Pancreas (tissue), 10 donors: ENCODE measurements at places on chromosomes 7 and 10. TPM values are rescaled to one million over a fixed set of nuclear protein-coding genes. Genes with fewer than 3 reads are reported as not detected.

- DNase-seq, result no peak
These were observed 82.7 kb downstream of the SLC25A13 start for GRCh38 chr7:96238976-96239766.

DNA sequence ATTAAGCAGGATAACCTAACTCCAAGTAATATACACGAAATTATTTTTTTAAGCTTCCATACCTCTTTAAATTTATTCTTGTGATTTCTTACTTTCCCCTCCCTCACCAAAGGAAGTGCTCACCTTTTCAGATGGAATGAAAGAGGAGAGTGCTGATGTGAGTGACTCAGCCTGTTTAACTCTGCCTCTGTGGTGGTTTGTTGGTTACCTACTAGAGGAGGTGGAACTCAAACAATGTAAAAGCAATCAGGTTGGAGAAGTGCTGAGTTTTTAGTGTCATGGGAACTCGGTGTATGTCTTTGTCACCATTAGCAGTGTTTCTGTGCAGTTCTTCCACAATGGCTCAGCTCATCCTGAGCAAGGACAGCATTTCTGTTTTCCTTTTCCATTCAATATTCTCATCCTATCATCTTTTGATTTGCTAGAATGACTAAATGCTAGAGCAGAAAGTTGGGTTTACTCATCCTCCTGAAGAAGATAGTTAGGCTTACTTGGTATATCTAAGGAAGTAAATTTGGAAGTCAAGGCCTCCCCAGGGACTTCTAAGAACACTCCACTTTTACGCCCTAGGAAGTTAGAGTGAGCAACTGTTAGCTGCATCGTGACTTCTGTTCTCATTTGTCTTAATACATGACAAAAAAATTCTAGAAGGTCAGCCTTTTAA, 6.0 kb downstream of the ADD3 start:
- DNase-seq, result no peak

AFAP1L2 gene
- total RNA-seq, result 19.9 TPM

SAP25 gene
- total RNA-seq, result 0.67 TPM

DNA sequence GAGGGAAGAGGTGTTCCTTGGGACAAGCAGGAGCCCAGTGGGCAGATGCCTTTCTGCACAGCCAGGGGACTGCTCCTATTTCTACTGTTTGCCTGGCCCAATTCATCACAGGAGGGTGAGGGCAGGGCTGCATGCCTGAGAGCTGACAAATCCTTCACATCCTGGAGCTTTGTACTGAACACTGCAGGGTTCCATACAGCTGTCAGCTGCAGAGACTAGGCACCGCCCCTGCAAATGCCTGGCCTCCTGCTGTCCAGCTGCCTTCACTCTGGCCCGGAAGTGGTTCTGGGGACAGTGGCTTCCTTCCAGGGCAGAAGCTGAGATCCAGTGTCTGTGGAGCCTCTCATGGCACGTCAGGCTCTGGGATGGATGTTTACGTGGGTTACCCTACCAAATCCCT, 470.7 kb downstream of the DNAJB6 start:
- DNase-seq, result no peak

DNA sequence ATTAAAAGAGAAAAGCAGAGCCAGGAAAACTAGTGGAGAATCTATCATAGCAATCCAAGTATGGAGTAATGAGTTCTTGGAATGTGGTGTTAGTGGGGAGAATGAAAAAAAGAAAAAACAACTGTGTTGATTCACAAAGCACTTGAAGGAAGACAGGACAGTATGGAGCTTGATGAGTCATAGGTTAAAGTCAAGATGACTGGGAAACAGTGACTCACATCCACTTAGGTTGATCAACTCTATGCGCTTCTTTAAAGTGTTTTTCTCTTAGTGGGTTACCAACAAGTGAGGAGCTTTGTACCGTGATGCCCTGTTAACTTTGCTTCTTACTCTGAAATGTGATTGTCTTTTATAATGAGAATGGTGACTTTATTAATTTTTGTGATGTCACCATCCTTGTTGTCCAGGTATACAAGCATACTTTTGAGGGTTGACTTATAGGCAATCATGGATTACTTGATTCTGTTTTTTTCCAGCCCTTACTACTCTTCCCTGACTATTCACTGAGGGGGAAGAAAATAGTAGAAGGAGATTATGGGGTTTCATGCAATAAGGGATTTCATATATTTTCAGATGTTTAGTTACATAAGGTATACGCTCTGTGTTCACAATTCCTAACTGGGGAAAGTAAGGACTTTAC, 32.1 kb upstream of the MDFIC start:
- no peak for DNase-seq

GRCh38 chr10:62637249-62638061, 167.1 kb upstream of the ADO start:
- no peak for DNase-seq

KNDC1 gene
- total RNA-seq, result 0.35 TPM

DNA sequence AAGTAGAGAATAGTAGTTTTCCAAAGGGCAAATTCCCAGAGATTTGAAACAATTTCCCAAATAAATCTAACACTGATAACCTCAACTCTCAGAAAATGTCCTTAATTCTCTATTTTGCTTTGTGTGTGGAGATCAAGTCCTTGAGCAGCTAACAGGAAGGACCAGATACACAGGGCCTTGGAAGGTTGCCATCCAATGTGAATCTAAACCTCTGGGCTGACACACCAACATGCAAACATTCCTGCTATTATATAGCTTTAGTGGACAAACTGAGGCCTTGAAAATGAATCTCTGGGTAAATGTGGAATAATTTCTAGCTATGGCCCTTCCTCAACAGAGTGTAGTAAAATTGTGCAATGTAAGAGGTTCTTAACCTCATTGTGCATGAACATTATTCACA, 44.1 kb upstream of the PARD3 start:
- no peak for DNase-seq

PPP1R17 gene
- not detected for total RNA-seq

FGFR2 gene
- total RNA-seq, result 30.3 TPM

GRCh38 chr7:68306692-68307107, 1291.6 kb upstream of the AUTS2 start:
- DNase-seq, result no peak

OR13A1 gene
- not detected for total RNA-seq

GRCh38 chr10:49740346-49741107, 21.6 kb downstream of the OGDHL start:
- DNase-seq, result no peak

- DNase-seq, result no peak
These were observed 434.4 kb downstream of the AUTS2 start for GRCh38 chr7:70032649-70033048.

GRID1 gene
- total RNA-seq, result 0.86 TPM

PLXDC2 gene
- total RNA-seq, result 3.4 TPM

GRCh38 chr10:93437086-93437945, 44.8 kb downstream of the MYOF start:
- DNase-seq, result no peak

DNA sequence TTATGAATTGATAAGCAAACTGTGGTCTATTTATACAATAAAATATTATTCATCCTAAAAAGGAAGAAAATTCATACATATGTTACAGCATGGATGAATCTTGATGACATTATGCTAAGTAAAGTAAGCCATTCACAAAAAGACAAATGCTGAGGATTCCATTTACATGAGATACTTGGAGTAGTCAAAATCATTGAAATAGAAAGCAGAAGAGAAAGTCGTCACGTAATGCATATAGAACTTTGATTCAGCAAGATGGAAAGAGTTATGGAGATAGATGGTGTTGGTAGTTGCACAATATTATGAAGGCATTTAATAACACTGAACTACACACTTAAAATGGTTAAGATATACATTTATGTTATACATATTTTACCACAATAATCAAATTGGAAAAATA, 309.7 kb upstream of the KLF6 start:
- no peak for DNase-seq

DNA sequence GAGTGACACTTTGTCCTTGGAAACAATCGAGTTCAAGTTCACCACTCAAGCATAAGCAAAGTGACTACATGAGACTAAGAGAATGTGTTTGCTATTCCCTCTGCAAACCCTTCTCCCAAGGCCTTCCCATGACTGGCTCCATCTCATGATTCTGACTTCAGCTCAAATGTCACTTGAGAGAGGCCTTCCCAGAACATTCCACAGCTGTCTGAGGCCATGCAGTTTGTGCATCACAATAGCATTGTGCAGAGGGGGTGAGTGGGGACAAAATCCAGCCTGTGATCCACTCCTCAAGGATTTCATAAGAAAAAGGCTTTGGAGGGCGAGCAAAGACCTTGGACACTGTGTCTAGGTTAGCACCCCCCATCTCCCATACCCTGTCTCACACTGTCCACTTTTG, 6.9 kb upstream of the LRMDA start:
- DNase-seq, result no peak

GRCh38 chr7:159048656-159049055, 96.0 kb downstream of the VIPR2 start:
- peak; percentile 3 for DNase-seq
